Muscle of back (tissue), 13 donors: ENCODE measurements at places on chromosomes 16 and 17. TPM values are rescaled to one million over a fixed set of nuclear protein-coding genes. Genes with fewer than 3 reads are reported as not detected.

PERCC1 gene
- polyA plus RNA-seq: not detected

GNGT2 gene
- polyA plus RNA-seq: 1.1 TPM

CLEC10A gene
- 1.5 TPM for polyA plus RNA-seq

HOXB1 gene
- not detected for polyA plus RNA-seq

AGRP gene
- polyA plus RNA-seq: not detected

TMEM97 gene
- 20.4 TPM for polyA plus RNA-seq

CCDC92B gene
- not detected for polyA plus RNA-seq

SYCE1L gene
- polyA plus RNA-seq: 3.6 TPM

- DNase-seq: no peak
Measured at GRCh38 chr17:77790143-77790829, 168.2 kb upstream of the TNRC6C start.

GRCh38 chr17:58231641-58232040 is 6.7 kb upstream of the LPO start:
- no peak for DNase-seq

DNA sequence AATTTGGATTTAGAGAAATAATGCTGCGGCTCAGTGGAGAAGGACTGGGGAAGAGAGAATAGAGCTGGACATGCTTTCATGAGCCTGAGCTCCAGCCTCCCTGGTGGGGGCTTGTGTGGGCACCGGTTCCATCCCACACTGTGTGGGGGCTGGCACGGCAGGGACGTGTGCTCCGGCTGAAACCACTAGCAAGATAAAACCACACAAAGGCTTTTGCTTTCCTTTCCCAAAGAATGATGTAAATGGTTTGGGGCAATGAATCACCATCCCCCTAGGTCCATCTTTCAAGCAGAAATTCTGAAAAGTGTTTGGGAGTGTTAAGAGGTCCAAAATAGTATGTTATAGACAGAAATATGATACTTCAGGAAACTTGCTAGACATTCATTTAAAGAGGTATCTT is 77.0 kb downstream of the CDH11 start:
- no peak for DNase-seq

- DNase-seq: peak; percentile 83
Measured at GRCh38 chr17:64327201-64327930, 63.3 kb downstream of the PECAM1 start.

GRCh38 chr16:76862901-76863300 is 328.1 kb upstream of the MON1B start:
- DNase-seq: peak; percentile 16

DNA sequence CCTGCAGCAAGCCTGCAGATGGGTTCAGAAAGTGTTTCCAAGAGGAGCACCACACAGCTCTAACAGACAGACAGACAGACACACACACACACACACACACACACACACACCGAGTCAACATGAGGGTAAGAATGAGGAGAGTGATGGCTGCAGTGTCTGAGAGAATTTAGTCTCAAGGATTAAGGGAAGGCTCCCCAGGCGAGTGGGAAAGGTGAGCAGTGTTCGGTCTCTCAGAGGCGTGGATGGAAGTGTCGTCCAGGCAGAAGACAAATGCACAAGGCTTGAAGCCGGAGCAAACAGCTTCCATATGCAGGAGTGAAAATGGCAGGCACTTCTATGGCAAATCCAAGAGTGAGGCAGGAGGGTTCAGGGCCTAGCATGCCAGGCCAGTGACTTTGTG is 770.1 kb downstream of the KCNJ18 start:
- no peak for DNase-seq

DNA sequence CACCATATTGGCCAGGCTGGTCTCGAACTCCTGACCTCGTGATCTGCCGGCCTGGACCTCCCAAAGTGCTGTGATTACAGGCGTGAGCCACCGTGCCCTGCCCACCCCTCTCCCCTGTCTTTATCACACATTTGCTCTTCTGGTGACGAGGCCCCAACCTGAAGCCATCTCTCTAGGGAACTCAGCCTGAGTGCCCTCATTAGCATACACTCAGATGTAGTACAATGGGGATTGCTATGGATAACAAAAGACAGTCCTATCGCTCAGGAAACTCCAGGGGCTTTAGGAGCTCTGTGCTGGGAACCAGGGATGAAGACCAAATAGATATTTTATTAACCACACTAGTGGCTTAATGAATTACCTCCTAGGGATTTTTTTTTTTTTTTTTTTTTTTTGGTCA is 100.7 kb downstream of the MARF1 start:
- DNase-seq: no peak

- DNase-seq: no peak
Measured at GRCh38 chr16:1174477-1175357, 21.8 kb downstream of the CACNA1H start.

DNA sequence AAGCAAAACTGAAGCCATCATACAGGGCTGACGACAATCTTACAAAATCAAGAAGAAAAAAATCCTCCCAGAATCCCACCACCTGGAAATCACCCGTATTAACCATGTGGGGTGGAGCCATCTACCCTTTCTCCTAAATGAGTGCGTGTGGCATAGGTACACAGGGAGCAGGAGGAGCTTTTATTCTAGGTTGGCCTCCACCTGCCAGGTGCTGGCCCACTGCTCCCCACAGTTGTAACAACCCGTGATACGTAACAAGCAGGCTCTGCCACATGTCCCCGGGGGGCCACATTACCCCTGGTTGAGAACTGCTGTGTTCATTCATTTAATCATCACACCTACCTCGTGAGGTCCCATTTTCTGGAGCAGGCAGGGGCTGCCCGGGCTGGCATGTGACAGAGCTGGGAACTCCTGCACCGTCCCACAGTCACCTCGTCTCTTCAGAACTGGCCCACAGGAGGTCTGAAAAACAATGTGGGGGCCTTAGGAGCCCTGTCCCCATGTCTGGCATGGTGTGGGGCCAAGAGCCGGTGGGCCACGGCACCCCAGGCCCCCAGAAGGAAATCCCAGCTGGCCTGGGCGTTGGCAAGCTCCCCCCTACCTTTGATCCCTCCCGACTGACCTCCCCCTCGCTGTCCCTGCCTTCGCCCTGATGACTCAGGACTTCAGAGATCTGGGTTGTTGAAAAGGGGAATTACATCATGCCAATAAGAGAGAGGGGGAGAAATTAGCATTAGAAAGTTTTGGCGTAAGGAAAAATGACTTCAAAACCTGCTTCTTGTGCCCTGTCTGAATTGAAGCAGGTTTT is 12.9 kb downstream of the CMIP start:
- DNase-seq: no peak

DNA sequence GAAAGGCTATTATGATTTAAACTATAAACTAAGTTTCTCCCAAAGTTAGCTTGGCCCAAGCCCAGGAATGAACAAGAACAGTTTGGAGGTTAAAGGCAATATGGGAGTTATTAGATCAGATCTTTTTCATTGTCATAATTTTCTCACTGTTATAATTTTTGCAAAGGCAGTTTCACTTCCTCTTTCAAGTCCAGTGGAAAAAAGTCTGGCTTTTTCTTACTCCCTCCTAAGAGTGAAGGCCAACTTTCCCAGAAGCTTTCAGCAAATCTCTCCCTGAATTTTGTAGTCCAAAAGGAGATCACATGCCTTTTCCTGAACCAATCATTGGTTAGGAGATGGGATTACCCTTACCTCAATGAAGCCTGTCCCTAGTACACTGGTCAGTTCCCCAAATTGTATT is 9.1 kb upstream of the BLMH start:
- no peak for DNase-seq

DNA sequence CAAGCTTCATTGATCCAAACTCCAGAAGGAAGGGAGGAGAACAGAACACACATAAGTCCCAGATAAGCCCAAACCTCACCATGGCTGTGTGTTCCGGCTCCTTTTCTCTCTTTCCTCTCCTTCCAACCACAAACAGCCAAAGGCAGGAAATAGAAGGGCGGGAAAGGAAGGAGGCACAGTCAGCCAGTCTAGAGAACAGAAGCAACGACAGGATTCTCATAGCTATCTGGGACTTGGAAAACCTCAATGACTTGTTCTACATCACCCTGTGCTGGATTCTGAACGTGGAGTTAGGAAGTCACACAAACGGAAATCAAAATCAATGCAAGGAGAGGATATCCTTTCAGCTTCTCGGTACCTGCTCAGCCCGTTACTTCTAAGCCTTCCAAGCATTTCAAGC is 9.0 kb downstream of the CRK start:
- no peak for DNase-seq

DNA sequence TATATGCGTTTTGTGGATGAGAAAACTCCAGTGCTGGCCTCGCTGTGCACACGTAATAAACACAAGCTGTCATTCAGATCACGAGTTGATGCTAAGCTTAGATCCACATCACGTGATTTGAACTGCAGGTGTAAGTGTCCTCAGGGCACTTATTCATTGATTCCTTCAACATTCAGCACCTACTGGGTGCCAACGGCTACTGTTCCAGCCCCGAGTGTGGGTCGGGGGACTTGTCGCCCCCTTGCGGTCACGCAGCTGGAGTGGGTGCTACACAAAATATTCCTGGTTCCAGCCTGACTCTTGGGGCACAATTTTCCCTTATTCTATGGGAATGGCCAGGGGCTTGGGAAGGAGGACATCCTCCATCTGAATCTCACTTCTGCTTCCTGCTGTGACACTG is 29.9 kb upstream of the GINS2 start:
- no peak for DNase-seq
